ENCODE measurements at places on chromosomes 4 and X.

GRCh38 chrX:57822398-57822797, 87.9 kb downstream of the ZXDA start:
- DNase-seq: no peak

- no peak for DNase-seq
These were observed 271.7 kb upstream of the LDB2 start for GRCh38 chr4:17170131-17170530.

GRCh38 chr4:3869174-3869572, 103.0 kb downstream of the ADRA2C start:
- no peak for DNase-seq

DNA sequence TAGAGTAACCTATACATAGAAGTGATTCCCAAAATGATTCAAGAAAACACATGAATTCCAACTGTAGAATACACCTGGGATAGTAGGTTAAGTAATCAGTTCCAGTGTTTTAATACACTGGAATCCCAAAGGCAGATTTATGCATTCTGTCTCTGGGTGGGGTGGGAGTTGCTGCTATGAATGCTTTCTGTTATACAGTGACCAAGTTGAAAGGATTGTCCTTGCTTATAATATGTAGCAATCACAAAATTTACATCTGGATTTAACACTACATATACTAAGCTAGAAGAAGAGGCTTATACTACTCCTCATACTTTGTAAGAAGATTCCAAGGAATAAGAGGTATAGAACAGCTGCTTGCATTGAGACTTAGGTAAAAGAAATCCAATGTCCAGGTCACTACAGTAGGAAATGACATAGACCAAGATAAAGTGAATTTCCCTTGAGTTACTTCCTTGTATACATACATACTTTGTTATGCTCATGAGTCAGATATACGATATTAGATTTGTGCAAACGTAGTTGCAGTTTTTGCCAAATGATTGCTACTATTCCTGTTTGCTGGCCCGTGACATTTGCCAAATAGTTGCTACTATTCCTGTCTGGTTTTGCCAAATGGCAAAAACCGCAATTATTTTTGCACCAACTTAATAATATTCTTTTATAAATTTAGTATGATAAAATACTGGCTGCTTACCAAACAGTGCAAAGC, 210.5 kb upstream of the DIAPH2 start:
- no peak for DNase-seq

DNA sequence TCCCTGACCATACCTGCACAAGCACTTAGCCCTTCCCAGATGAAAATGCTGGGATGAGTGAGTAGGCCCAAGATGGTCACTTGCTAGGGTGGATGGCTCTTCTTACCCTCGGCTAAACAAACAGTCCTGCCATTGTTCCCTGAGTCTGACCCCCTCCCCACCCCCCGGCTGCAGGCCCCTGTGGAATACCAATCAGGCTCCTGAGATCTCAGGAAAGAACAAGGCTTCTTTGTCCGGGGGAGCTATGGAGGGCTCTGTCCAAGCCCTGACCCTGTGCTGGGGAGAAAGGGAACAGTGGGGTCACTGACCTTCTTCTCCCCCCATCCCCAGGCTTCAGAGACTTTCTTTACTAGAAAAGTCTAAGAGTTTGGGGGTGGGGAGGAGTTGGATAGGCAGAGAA, 6.0 kb downstream of the PLP1 start:
- no peak for DNase-seq

GRCh38 chr4:185846505-185847150, 34.6 kb upstream of the SORBS2 start:
- DNase-seq: no peak

DNA sequence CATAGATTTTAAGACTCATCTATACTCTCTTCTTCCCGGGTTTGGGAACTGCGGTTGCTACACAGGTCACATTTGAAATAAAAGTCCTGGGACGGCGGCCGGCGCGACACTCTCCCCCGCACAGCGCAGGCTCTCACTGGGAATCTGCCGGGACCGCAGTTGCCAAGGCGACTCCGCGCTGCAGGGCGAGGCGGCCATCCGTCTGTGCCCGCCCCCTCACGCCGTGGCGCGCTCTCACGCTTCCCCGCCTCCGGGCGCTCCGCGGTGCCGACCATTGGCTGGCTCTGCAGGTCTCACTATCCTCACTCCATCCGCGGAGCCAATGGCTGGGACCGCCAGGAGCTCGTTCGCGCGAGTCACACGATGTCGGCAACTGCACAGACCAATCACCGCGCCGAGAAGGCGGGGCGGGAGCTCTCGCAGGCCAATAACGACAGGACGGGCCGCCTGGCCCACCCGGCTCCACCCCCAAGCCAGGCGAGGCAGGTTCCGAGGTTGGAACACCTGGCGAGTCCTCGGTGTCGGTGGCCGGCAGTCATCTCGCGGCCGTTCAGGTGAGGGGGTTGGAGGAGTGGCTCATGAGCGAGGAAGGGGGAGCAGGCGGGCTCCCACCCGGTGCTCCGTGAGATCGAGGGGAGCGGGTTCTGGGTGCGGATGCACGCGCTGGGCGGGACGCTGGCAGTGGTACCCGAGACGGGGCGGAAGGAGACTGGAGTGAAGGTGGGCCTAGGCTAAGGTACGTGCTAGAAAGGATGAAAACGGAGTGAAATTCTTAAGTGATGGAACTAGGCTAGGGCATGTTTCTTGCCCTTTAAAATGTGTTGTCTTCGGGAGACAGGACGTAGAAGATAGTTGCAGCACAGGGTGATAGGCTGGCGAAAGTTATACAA, at the start of gene MSMO1:
Gene MSMO1, plus strand, starts transcription at position 459 of the 890 bp plus-strand sequence. CDS start 5,702 bp downstream, outside the sequence.
- DNase-seq: peak; percentile 99

DNA sequence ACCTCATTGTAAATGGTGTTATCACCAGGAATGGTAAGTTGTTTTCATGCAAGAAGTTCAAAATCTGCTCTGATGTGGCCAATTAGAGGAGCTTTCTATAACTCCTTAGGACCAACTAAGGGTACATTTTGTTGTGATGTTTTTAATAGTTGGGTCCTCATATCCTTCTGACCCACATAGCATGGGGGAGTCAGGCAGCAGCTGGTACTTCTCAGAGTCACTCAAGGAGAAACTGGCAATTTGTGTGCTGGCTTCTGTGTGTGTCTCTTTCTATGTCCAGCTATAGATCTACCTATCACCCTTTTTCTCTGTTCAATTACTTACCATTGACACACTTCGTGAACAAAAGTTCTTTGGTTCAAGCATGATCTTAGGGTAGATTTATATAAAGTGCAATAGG, 194.3 kb upstream of the TENM3 start:
- no peak for DNase-seq

GRCh38 chrX:131985526-131986049, 37.5 kb upstream of the STK26 start:
- DNase-seq: peak; percentile 11

- no peak for DNase-seq
These were observed 58.3 kb downstream of the ATP10D start for GRCh38 chr4:47543331-47543730.

DNA sequence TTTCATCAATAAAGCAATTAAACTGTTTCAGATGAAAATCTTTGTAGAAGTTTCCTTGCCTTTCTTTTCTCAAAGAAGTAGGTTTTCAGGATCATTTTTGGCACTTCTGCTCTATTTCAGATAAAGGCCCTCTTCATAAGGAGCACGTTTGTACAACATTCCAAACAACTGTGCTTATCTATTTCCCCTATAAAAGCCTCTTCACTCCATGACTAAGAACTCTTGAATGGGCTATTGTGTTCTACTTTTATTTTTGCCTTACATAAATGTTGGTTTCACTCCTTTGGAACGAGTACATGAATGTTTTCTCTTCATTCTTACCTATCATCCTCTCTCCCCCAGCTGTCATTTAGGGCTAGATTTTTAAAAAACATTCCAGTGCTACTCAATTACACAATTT, 288.0 kb upstream of the PPP1R2C start:
- DNase-seq: no peak

DNA sequence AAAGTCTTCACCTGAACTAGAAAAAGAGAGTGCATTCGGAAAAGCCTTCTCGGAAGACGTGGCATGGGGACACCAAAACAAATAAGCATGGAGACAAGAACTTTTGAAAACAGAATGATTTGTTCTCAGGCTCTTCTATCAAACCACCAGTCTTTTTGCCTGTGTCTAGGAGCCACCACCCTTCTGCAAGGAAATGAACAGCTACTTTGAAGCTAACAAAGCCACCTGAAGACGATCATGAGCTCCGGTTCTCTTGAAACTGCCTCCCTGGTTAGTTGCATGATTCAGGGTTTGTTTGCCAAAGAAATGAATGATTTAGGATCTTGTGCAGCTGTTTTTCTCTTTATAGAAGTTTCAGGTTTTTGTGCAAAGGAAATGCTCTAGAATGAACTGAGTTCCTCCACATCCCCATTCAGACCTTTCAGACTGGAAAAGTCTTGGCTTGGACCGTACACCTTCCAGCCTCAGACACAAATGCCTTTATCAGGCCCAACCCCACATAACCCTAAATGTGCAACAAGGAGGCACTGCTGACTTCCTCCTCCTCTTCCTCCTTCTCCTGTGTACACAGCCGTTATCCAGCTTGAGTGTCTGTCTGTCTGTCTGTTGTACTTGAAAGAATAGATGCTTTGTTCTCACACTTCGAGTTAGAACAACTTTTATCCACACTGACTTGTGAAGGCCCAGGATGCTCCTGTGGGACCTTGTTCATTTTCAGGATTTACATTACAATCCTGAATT, 334.8 kb upstream of the KLF3 start:
- DNase-seq: peak; percentile 37

GRCh38 chrX:2500803-2501558, at the start of the genes DHRSX and ZBED1:
Gene DHRSX (minus strand): TSS chrX:2500976. CDS start chrX:2500925, 51 bp downstream.
Gene ZBED1 (minus strand): TSS chrX:2500976. CDS start chrX:2490719, 10,257 bp downstream.
- DNase-seq: peak; percentile 46

DNA sequence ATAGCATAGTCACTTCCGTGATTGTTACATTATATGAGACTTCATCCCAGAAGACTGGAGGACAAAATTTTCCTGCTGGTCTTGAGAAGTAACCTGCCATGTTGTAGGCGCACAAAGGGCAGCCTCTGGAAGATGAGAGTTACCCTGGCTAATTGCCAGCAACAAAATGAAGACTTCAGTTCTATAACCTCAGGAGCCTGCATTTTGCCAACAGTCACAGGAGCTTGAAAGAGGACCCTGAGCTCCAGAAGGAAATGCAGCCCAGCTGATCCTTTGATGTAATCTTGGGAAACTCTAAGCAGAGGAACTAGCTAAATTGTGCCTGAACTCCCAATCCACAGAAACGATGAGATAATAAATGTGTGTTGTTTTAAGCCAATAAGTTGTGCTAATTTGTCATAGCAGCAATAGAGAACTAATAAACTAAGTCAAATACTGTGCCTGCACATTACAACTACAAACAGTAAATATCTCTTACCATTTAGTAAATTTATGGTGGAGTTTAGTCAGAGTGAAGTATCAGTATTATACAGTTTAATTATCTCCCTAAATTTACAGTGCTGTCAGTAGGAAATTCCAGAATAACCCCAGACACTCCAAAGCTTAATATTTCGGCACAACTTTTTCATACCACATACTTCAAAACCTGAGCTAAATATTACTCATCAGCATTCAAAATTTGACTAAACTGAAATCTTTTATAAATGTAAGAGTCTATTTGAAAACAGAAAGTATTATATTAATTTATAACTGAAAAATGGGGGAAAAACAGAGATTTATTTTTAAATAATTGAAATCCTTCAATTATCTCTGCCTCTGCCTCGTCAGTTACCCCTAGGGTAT, 90.1 kb upstream of the MAPK10 start:
- no peak for DNase-seq

GRCh38 chrX:107678957-107679740, 50.8 kb downstream of the PRPS1 start:
- DNase-seq: peak; percentile 80

- DNase-seq: no peak
These were observed 141.3 kb downstream of the CPE start for GRCh38 chr4:165520086-165520485.

GRCh38 chr4:173522160-173522950, 7.7 kb downstream of the HAND2 start:
- DNase-seq: no peak
